ENCODE measurements at places on chromosomes 3 and 15. TPM values are rescaled to one million over a fixed set of nuclear protein-coding genes. Genes with fewer than 3 reads are reported as not detected.

DNA sequence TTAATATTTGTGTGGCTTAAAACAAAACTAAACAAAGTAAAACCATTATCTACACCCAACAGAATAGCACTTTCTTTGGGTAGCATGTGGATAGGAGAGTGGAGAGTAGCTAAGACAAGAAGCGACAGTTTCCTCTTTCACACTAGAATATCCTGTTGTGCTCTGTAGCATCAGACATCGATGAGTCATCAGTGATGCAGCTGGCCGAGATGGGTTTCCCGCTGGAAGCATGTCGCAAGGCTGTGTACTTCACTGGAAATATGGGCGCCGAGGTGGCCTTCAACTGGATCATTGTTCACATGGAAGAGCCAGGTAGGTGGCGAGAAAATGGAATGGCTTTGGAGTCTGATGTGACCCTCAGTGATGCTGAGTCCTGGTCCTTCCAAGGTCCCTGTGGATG, 108.1 kb downstream of the USP13 start:
- no peak for DNase-seq

GRCh38 chr15:67760901-67761300, 64.4 kb upstream of the SKOR1 start:
- no peak for DNase-seq

DNA sequence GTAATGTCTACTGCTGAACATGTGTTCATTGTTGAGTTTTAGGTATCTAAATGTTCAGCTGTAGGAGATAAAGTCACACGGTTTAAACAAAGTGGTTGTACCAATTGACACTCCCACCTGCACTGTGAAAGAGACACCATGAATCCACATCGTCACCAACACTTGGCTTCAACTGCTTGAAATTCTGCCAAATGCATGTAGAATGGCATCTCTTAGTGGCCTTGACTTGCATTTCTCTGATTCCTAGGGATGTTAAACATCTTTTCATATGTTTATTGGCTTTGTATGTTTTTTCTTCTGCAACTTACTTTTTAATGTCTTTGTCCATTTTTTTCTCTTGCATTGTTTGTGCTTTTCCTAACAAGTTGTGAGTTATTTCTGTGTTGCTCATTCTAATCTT, 43.4 kb downstream of the RPLP1 start:
- no peak for DNase-seq

GRCh38 chr3:65532749-65533148, 506.0 kb downstream of the MAGI1 start:
- DNase-seq, result no peak

GRCh38 chr3:65972765-65973164, 66.0 kb downstream of the MAGI1 start:
- no peak for DNase-seq

DNA sequence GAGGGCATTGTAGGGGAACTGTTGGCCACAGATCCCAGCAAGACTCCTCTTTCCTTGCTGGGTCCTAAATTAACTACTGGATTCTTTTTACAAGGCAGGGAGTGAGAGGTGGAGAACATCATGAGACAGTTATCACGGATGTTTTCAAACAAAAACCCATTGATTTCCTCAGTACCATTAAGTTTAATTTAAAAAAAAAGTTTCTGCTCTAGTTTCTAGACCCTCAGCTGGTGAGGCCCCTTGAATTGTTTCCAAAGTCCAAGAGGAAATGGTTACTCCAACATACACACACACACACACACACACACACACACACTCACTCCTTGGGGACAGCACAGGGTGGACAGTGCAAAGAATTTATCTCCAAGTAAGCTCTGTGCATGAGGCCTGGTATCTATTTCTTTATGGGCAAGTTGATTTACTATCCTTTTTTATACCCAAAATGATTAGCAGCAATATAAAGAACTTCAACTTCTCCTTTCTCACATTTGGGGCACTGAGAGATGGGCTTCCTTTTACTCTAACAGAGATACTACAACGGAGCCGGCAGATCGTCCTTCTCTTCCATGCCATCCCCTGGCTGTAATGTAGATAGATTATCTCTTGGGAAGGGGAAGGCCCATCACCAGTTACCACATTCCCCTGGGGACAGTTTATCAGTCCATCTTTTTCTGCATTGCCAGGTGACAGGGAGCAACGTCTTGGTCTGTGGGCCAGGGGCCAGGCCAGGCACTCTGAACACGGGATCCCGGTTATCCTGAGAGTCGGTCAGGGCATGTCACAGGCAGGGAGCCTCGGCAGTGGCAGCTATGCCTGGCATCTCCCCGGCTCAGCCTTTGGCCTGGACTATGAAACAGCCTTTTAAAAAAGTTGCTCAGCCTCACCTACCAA, 54.7 kb downstream of the CORO2B start:
- DNase-seq, result no peak

DNA sequence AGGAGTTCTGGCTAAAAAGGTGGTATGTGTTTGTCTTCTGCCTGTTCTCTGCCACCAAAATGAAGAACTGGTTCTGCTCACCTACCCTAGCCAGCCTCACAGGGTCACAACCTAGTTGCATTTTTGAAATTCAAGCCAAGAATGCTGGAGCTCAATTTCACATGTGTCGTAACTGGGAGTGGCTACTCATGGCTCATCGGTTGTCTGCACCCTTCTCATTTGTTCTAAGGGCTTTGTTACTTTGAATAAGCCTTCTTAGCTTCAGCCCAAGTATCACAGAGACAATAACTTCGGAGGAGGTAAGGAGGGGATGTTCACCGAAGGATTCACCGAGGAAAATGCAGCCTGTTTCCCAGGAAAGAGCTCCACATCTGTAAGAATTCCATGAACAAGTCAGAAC, 134.3 kb upstream of the RARB start:
- no peak for DNase-seq

- no peak for DNase-seq
These were observed 82.6 kb downstream of the PCCB start for GRCh38 chr3:136332776-136333175.

- no peak for DNase-seq
These were observed 1.7 kb upstream of the ALCAM start for GRCh38 chr3:105365081-105365390.

DNA sequence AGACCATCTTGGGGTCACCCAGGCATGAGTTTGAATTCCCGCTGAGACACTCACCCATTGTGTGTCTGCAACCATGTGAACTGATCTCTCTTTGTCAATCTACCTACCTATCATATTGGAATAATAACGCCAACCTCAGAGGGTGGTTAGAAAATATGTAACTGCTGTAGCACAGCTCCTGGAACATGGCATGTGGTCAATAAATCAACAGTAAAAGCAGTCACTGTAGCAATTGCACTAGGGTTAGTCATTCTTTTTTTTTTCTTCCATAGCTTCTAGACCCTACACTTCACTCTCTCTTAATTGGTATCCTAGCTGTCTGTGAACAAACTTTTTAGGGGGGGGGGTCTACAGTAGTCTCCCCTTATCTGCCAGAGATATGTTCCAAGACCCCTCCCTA, 64.2 kb upstream of the SLCO2A1 start:
- DNase-seq, result no peak

DNA sequence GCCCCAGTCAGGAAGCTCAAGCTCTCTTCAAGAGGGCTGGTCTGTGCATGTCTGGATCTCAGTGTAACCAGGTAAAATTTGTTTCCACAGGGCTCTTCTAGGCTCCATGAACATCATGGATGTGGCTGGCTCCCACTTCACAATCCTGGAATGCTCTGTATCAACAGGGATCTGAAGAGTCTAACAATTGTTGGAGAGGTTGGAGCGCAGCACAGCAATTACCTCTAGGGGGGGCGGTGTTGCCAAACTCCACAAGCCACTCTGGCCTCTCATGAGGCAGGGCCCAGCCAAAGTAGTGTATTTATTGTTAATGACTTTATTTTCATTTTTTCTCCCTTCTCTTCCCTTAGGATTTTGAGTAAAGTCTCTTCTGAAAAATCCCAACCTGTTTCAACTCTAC, 6.1 kb upstream of the EIF2B5 start:
- DNase-seq, result no peak

- no peak for DNase-seq
These were observed 31.4 kb downstream of the GPD1L start for GRCh38 chr3:32137870-32138269.

DNA sequence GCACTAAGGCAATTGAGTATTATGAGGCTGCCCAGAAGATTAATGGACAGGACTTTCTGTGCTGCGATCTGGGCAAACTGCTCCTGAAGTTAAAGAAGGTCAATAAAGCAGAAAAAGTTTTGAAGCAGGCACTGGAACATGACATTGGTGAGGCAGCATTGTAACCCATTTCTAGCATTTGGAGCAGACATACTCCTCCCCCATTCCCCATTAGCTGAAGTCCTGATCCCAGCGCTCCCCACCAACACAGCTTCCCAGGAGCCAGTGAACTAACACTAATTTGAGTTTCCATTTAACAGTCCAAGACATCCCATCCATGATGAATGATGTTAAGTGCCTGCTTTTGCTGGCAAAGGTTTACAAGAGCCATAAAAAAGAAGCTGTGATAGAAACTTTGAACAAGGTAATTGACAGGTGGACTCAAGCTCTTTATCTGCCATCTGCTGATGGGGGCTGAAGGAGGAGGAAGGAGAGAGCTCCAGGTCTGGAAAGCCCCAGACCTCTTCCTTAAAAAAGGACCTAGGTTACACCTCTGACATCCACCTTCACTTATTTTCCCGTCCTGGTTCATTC, 22.6 kb downstream of the CSRNP1 start:
- no peak for DNase-seq

- no peak for DNase-seq
These were observed 44.8 kb downstream of the PDIA5 start for GRCh38 chr3:123111640-123112039.

DNA sequence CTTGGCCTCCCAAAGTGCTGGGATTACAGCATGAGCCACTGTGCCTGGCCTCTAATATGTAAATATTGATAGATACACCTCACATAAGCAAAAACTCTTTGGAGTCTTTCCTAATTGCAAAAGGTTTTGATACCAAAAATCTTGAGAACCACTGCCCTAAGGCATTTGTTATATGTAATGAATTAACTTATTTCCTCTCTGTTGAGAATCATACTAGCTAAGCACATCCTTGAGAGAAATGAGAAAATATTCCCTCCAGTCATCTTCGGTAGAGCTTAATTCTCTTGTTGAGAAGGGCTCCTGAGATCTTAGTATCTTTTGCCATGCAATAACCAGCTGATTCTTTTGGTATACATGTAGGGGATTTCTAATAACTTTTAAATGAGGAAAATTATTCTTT, 190.2 kb downstream of the SLC9A9 start:
- DNase-seq, result no peak

DNA sequence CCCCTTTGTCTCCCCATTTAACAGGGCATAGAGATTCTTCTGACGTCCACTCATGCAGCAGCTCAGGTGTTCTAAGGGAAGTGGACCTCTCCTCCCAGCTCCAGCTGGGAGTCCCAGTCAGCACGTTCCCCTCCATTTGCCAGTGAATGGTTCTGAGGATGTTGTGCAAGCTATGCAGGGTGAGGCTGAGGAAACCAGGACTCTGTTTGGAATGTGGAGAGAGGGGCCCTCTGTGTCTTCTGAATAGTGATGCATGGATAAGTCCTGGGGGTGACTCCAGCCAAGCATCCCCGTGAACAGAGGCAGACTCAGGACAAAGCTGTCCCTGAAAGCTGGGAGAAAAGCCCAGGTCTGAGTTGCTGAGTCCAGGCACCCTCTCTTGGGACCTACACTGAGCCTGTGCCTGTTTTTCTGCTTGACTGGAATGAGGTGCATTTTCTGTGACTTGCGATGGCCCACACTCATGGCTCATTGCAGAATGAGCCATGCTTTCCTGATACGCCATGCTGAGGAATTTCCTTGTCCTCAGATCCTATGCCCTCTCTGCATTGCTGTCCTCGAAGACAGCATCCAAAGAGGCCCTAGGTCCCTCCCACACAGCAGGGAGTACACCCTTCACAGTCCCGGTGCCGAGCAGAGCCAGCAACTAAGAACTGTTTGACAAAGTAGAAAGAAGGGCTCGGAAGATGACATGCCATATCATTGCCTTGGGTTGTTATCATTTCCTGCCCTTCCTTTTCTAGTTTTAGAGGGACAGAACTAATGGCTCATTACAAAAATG, 185.2 kb downstream of the ATP10A start:
- DNase-seq, result no peak

- DNase-seq, result no peak
These were observed 142.2 kb upstream of the MRPS22 start for GRCh38 chr3:139201446-139202225.

- DNase-seq, result no peak
These were observed 419 bp downstream of the FAM227B start for GRCh38 chr15:49620199-49620598.

- DNase-seq, result no peak
These were observed 23.2 kb downstream of the DCP1A start for GRCh38 chr3:53324105-53324504.

DNA sequence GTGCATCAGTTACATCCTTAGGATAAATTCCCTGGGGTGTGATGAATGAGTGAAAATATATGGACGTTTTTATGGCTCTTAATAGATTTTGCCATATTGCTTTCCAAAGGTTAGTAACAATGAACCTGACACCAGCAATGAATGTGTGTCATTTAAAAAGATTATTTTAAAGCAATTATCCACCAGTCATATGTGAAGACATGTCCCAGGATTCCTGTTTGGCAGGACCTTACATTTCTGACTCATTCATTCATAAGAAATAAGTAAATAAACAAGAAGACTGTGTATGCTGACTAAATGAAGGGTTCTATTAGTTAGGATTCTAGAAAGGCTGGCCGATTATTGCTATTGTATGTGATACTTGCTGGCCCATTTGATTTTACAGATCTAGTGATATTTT, 201.5 kb downstream of the SOX2 start:
- DNase-seq, result no peak

- DNase-seq, result no peak
These were observed 9.7 kb upstream of the EIF1B start for GRCh38 chr3:40299721-40300335.

- DNase-seq, result no peak
These were observed 427.5 kb upstream of the ALCAM start for GRCh38 chr3:104939196-104939595.

DNA sequence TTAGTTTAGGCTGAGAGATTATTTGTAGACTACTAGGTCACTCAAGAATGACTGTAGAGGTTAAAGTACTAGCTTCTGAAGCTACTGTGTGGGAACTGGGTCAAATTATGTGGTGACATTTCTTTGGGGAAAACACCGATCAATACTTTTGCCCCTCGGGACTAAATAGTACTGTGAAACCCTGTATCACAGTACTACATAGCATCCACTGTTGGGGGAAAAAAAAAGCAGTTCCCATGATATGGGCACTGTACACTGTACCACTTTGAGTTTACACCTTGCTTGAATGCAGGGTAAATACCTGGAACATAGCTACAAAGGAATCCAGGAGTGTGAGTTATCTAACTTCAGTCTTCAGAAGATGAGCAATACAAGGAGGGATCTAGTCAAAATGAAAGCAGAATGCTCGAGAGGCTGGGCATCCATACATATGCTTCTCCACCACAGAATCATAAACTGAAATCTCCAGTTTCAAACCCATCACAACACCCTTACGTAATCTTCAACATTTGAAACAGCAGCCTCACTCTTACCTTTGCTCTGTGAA, 311.4 kb downstream of the UNC13C start:
- no peak for DNase-seq

MYO5C gene
- 18.4 TPM for total RNA-seq

C3orf85 gene
- total RNA-seq, result not detected

CCR5 gene
- 0.95 TPM for total RNA-seq

EPHA6 gene
- total RNA-seq, result 3.2 TPM

TERC gene
- 132 TPM for total RNA-seq

CADPS gene
- 0.14 TPM for total RNA-seq

HERC2 gene
- total RNA-seq, result 50.9 TPM

TMEM45A gene
- total RNA-seq, result 21.1 TPM

ARL14 gene
- not detected for total RNA-seq

OXTR gene
- total RNA-seq, result 2.3 TPM

NFKBIZ gene
- 225 TPM for total RNA-seq
